ENCODE measurements at places on chromosomes 5 and 9. TPM values are rescaled to one million over a fixed set of nuclear protein-coding genes. Genes with fewer than 3 reads are reported as not detected.

GRCh38 chr5:133983674-133984073 lies 15.2 kb upstream of the C5orf15 start:
- no peak for DNase-seq
- H3K36me3 ChIP-seq = peaks cover 18% of the 10 kb centered on the region
- H3K4me1 ChIP-seq = no peaks in the 10 kb centered on the region
- no peaks in the 10 kb centered on the region for H3K27me3 ChIP-seq

GRCh38 chr5:90530736-90531487 lies 1.5 kb upstream of the LYSMD3 start:
- H3K4me3 ChIP-seq = no peak overlapping the region
- no peak for DNase-seq
- H3K4me1 ChIP-seq = peaks cover 3% of the 10 kb centered on the region
- H3K36me3 ChIP-seq = no peaks in the 10 kb centered on the region
- H3K27ac ChIP-seq = no peak overlapping the region

GRCh38 chr5:162558120-162558519 lies 490.5 kb downstream of the GABRG2 start:
- no peak overlapping the region for H3K4me3 ChIP-seq
- H3K4me1 ChIP-seq = no peaks in the 10 kb centered on the region

DNA sequence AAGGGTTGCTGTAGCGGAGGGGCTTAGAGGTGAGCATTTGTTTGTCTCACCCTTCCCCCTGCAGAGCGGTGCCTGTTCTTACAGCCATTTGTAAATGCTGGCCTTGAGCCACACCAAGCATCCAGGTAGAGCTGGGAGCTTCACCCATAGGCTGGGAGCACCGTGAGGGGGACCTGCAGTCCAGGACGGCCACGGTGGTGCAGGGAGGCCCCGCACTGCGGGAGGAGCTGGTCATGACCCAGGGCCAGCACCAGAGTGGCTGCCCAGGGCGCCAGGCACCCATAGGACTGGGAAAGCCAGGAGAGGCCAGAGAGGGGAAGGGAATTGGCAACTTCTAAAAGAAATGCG lies 197.3 kb upstream of the ADAMTS16 start:
- no peaks in the 10 kb centered on the region for H3K36me3 ChIP-seq
- H3K27ac ChIP-seq = no peak overlapping the region
- no peaks in the 10 kb centered on the region for H3K4me1 ChIP-seq
- no peaks in the 10 kb centered on the region for H3K27me3 ChIP-seq
- no peak overlapping the region for H3K4me3 ChIP-seq

- no peak overlapping the region for H3K4me3 ChIP-seq
- H3K27ac ChIP-seq = no peak overlapping the region
- DNase-seq = no peak
- H3K36me3 ChIP-seq = no peaks in the 10 kb centered on the region
- no peaks in the 10 kb centered on the region for H3K27me3 ChIP-seq
These were observed 2.5 kb upstream of the ST6GALNAC4 start for GRCh38 chr9:127919253-127919815.

DNA sequence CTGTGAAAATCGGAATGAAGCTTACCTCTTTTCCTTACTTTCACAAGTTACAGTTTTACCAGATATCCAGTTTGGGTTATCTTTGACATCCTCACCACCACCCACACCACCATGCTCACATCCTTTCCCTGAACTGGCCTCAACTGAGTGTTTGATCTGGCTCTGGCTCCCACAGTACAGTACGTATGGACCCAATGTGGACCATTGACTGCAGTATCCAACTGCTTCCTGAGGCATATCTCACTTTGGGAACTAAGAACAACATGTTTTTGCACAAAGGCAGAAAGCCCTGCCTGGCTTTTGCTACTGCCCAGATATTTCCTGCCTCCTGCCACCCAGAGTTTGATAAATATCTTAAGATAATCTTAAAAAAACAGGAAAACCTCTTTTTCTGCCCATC lies 1232.0 kb upstream of the CDH18 start:
- H3K27ac ChIP-seq = no peak overlapping the region
- H3K36me3 ChIP-seq = no peaks in the 10 kb centered on the region
- no peaks in the 10 kb centered on the region for H3K27me3 ChIP-seq
- H3K4me1 ChIP-seq = no peaks in the 10 kb centered on the region

- no peaks in the 10 kb centered on the region for H3K36me3 ChIP-seq
- H3K27me3 ChIP-seq = no peaks in the 10 kb centered on the region
- no peak for DNase-seq
These were observed 149.0 kb downstream of the RANBP17 start for GRCh38 chr5:171010816-171011215.

DNA sequence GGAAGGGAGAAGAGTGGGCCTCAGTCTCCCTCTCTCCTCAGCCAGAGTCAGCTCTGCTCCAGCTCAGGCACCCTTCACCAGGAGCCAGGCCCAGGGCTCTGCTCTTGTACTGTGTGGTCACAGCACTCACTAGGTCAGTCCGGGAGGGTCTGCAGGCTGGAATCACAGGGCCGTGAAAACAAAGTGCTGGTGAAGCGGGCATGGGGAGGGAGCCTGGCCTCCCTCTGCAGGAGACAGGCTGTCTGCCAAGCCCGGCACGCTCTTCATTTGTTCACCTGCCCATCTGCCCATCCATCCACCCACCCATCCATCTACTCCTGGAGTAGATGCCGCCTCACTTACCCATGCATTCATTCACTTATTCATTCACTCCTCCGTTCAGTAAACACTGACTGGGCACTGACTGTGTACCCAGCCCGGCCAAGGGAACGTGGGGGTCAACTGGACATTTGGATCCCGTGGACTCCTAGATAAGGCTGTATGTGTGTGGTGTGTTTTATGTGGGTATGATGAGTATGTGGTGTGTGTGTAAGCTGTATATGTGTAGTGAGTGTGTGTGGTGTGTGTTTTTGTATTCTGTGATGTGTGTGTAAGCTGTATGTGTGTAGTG lies 3.6 kb downstream of the SPAAR start:
- peaks cover 22% of the 10 kb centered on the region for H3K4me1 ChIP-seq
- no peak overlapping the region for H3K27ac ChIP-seq
- no peak for DNase-seq
- H3K27me3 ChIP-seq = no peaks in the 10 kb centered on the region

DNA sequence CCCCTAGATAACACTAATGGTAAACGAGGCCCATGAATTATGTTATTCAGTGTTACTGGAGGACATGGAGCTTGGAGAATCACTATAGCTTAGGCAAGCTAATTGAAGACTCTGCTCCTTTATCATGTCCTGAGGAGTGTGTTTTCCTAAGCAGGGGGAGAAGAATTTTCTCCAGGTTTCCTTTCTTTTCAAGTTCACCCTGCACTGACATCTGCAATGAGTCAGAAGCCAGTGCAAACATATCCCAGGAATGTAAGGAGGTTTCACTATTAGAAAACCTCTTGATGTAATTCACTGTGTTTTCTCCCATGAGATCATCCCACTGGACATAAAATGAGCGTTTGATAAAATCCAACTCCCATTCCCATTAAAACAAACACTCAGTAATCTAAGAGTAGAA lies 75.6 kb downstream of the DMRT2 start:
- H3K4me3 ChIP-seq = no peak overlapping the region
- H3K27ac ChIP-seq = no peak overlapping the region
- H3K4me1 ChIP-seq = no peaks in the 10 kb centered on the region
- no peaks in the 10 kb centered on the region for H3K36me3 ChIP-seq
- DNase-seq = no peak

Gene DUSP1
- total RNA-seq = 53.2 TPM

Gene SHOC1
- total RNA-seq = not detected

Gene RPL35
- total RNA-seq = 747 TPM

Data from liver (tissue), 10 donors.